ENCODE measurements at places on chromosomes 12 and 14.

DNA sequence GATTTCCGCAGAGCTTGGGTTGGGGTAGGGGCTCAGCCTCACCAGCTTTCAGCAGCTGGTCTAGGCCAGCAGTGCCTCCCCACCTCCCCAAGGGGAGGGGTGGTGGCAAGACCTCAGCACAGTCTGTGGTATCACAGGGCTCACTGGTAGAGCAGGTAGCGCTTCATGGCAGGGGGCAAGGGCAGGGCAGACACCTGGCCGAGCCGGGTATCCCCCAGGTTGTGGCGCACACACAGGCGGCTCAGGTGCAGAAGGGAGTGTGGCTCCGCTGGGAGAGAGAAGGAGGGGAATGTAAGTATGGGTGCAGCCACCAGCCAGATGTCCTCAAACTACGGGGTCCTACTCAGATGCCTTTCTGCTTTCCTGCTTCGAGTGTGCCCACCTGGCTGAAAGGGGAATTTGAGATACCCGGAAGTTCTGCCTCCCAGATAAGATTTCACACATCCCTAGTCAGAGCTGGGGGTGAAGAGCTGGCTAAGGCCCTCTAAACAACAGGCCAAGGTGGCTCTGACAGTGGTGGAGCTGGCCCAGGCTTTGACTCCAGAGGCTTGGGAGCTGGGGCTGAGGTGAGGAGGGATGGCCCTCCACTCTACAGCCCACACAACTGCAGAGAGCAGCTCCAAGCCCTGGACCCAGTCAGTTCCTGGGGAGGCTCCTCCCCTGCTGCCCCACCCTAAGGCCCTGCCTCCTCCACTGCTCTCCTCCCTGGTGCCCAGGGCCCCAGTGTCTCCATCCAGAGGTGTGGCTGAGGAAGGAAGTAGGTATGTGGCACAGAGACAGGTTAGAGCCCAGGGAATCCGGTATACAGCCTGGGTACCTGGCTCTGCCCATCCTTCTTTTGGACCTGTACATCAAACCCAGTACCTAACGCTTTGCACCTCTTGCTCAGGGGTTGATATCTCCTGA lies 1.8 kb downstream of the SPSB2 start:
- DNase-seq: no peak

DNA sequence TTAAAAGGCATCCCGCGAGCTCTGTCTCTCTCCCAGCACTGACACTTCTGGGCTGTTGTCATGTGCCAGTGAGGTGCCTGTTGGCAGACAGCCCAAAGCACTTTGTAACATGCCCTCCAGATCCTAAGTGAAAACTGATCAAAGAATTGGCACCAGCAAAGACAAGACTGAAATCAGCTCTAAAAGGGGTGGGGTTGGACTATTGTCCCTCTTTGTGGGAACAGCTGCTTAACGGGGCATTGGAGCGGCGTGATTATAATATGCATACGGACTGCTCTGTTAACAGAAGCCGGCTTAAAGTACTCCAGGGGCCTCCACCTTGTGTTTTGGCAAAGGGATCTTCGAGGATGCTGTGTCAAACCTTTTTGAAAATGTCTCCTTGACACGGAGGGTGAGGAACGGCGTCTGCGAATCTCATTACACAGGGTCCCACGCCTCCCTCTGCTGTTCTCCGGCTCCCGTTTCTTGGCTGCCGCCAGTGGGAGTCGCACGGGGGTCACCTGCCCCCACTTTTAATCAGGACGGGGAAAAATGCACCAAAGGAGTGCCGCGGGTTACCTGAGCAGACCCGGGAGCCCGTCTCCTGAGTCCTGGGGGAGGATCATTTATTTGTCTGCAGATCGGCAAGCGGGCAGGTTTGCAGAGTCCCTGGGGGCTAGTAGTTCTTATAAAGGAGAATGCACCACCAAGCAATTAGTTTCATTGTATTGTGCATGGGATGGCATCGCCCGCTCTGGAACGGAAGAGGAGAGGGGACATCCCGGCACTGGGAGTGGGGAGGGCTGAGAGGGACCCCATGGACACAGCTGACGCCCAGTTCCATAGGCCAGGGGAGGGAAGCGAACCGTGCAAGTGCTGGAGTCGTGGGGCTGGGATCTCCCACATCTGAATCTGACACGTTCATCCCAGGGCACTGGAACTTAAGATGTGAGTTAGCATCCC lies 44.3 kb downstream of the SPRING1 start:
- DNase-seq: no peak

DNA sequence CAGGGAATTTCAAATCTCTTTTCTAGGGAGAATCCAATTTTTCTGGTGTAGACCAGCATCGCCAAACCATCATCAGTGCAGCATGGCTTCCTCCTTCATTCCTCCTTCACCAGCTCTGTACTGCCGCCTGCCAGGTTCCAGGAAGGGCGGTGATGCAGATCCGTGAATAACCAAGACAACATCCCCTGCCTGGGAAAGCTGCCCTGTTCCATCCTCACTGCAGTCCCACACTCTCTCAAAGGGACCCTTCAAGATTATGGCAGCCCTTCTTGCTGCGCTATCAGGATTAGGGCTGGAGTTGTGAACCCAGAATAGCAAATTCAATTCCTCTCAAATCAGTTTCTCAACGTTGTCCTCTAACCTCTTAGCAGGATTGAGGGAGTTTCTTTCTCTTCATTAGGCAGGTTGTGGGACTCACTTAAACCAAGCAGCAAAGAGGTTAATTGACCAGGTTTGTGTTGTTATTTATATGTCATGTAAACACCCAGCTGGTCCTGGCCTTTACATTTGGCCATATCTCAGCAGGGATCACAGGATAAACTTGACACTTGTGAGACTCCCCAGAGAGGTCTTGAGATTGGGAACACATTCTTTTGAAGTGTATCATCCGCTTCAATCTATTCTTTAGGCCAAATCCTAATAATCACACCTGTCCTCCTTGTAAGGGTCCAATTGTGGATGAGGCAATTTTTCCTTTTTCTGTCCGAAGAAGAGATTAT lies 26.2 kb downstream of the TMEM30B start:
- no peak for DNase-seq

DNA sequence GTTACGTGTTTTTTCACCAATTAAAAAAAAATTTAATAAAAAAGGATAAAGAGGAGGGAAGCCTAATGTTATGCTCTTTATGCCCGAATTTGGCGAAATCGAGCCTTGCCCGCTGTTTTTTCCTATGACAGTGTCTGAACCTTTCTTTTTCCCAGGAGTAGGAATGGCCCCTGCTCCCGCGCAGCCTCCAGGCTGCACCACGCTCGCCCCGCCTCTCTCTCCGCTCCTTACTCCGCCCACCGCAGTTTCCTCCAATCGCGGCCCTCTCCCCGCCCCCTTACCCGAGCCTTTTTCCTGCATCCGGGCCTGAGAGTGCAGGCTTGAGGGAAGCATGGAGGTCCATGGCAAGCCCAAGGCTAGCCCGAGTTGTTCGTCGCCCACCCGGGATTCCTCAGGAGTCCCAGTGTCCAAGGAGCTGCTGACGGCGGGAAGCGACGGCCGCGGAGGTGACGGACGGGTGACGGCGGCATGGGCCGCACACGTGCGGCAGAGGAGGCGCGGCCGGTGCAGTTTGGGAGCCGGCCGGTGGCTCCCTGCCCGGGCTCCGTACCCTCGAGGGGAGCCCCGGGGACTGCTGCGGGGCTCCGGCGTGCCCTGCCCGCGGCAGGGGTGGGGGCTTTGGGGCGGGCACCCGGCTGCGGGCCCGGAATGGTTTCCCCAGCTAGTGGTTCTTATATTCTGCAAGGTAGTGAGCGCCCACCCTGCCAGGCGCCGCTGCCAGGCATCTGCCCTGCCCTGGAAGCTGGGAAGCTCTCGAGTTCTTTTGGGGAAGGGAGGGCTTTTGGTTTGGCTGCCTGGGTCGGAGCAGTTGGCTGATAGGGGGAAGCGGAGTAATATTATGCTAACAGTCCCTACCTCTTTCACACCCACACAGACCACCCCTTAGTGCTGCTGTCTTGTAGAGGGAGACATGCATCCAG lies at the start of gene NOPCHAP1:
NOPCHAP1 (plus strand) TSS at position 295 of the 920 bp plus-strand sequence; CDS start at position 332, 37 bp downstream.
- peak; percentile 82 for DNase-seq

GRCh38 chr12:50166799-50167048 lies 445 bp downstream of the CERS5 start:
- DNase-seq: peak; percentile 41

DNA sequence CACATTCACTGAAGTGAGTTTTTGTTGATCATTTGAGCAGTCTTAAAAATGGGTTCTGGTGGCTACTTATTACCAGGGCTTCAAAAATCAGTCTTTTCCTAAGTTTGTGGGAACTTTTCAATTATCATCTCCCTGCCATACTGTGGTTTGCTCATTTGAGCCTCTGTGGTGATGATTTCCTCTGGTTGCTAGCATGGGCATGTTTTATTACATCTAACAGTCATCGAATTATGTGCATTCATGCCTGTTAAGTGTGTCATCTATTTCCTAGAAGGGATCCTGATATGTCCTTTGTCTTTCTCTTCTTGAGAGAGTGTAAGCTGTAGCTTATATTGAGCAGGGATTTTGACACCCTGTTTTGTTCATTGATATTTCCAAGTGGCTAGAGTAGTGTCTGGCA lies 116.8 kb downstream of the WIF1 start:
- DNase-seq: no peak

- DNase-seq: no peak
Observed at GRCh38 chr14:96881713-96882112, 84.5 kb downstream of the VRK1 start.

GRCh38 chr12:92047393-92047826 lies 98.2 kb downstream of the BTG1 start:
- no peak for DNase-seq

GRCh38 chr14:67166450-67166853 lies 22.8 kb upstream of the GARIN2 start:
- peak; percentile 54 for DNase-seq

DNA sequence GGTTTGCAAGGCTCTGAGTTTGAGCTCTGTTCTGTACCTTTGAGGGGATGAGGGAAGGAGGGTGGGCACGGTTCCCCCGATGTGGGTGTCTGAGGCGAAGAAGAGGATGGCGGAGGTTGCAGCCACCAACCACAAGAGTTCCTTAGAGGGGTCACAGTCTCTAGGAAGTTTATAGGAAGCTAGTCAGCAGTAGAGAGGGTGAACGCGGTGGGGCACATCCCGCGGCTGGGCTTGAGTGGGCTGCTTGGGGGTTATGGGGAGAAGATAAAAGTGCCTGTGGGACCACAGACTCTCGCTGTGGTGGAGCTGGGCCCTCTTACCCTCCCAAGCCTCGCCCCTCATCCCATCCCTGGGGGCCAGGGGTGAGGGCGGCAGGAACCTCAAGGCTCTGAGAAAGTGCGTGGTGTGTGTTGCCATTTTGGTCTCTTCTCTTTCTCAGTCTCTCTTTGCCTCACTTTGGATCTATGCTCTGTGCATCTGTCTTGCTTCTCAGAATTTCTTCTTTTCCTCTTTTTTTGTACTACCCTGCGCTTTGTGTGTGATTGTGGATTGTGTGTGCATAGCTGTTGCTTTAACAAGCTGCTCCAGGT lies 2.7 kb downstream of the CD4 start:
- DNase-seq: no peak

DNA sequence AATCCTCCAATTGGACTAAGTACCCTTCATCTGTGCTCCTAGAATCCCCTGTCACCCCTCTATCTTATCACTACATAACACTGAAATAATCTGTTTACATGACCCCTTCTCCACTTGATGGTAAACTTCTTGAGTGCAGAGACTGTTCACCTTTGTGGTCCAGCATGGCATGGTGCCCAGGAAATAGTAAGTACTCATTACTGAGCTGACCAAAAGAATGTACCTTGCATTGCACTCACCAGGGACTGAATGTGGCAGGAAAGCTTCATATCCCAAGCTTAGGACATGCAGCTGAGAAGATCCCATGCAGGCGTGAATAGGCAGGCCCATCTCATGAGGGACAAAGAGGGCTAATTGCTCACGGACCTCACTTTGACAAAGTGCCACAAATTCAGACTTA lies 1.4 kb upstream of the GARIN2 start:
- peak; percentile 93 for DNase-seq

GRCh38 chr12:52691076-52691840 lies 11.1 kb upstream of the KRT1 start:
- DNase-seq: no peak

- no peak for DNase-seq
Observed at GRCh38 chr12:111756681-111757080, 10.1 kb upstream of the ALDH2 start.

GRCh38 chr12:75933101-75933500 lies 98.5 kb downstream of the PHLDA1 start:
- peak; percentile 94 for DNase-seq

DNA sequence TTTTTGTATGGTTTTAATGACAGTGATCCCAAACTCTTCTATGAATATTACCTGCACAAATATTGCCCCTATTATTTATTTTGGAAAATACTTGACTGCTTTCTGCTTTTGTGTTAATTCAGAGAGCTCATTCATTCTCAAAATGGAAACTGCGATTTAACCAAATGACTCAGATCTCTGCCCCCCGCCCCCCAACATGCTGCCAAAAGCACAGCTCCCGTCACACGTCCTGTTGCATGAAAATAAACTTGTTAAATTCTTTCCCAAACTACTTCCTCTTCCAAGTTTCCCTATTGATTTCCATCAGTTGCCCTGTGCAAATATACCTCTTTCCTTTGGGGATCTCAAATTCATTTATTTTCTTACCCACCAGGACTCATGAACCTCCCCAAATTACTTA lies 18.0 kb upstream of the NRDE2 start:
- no peak for DNase-seq

DNA sequence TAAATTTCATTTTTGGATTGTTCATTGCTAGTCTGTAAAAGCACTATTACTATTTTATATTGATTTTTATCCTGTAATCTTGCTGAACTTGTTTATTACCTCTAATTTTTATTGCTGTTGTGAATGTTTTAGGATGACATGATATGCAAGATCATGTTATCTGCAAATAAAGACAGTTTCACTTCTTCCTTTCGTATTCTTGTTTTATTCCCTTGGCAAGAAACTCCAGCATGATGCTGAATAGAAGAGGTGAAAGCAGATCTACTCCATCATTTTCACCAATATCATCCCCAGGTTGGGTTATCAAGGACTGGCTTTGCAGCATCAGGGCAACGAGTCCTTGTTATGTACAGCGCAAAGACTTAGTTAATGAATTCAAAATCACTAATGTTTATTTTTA lies 2.7 kb upstream of the CLECL1 start:
- no peak for DNase-seq

GRCh38 chr12:53571295-53571694 lies 54.9 kb downstream of the ATF7 start:
- no peak for DNase-seq

DNA sequence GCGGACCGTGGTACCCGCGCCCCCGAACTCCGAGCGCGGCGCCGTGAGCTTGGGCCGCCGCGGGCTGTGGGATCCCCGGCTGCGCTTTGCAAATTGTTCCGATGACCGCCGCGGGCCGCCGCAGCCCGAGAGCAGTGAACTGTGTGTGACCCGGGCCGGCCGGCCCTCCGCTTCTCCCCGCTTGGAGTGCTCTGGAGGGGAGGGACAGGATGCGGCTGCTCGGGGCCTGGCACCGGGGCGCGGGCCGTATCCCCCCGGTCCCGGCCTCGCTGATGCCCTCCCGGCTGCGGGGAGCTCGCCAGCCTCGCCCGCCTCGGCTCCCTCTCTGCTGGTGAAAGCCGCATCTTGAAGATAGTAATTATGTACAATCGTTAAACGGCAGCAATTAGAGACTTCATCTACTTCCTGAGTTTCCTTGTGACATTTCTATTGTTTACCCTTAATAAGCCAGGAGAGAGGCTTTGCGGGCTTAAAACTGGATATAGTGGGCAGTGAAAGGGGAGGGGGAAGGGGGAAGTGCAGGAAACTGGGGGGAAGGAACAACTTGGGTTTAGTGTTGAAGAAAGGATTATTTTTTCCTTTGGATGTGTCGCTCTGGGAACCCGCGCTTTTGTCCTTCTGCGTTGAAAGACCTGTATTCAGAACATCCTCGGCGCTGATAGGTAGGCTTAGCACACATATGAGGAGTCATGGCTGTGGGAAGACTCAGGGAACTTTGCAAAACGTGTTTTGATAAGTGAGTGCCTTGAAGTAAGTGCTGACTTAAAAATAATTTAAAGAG lies 1.2 kb downstream of the PELI2 start:
- DNase-seq: peak; percentile 49

All from iris pigment epithelial cell (primary cell).